ENCODE measurements at places on chromosomes 11 and 22. TPM values are rescaled to one million over a fixed set of nuclear protein-coding genes. Genes with fewer than 3 reads are reported as not detected.

- DNase-seq = no peak
- H3K36me3 ChIP-seq = no peaks in the 10 kb centered on the region
- H3K4me1 ChIP-seq = no peaks in the 10 kb centered on the region
- H3K27ac ChIP-seq = no peak overlapping the region
Measured at GRCh38 chr22:43428005-43428485, 16.2 kb downstream of the MPPED1 start.

- H3K4me1 ChIP-seq = peaks cover 23% of the 10 kb centered on the region
- no peak overlapping the region for H3K27ac ChIP-seq
- H3K4me3 ChIP-seq = no peak overlapping the region
- no peaks in the 10 kb centered on the region for H3K27me3 ChIP-seq
Measured at GRCh38 chr11:117859488-117860112, 16.9 kb downstream of the FXYD6 start.

DNA sequence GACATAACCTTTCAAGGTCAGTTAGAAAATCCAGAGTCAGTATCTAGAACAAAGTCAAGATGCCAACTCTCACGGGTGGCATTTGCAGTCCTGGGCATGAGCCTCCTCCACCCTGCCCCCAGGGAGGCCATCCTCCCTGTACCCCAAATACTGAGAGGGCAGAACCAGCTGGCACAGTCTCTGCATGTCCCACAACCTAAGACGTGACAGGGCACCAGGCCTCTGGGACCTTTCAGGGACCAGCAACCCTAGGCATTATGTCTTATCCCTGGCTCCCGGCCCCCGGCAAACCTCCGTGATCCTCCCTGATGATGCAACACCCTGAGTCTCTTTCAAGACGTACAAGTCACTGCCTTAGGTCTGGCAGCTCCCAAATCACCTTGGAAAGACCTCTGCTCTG is 2.0 kb downstream of the MB start:
- H3K36me3 ChIP-seq = no peaks in the 10 kb centered on the region
- no peak overlapping the region for H3K27ac ChIP-seq
- H3K4me3 ChIP-seq = no peak overlapping the region
- no peaks in the 10 kb centered on the region for H3K27me3 ChIP-seq
- peaks cover 18% of the 10 kb centered on the region for H3K4me1 ChIP-seq
- no peak for DNase-seq

DNA sequence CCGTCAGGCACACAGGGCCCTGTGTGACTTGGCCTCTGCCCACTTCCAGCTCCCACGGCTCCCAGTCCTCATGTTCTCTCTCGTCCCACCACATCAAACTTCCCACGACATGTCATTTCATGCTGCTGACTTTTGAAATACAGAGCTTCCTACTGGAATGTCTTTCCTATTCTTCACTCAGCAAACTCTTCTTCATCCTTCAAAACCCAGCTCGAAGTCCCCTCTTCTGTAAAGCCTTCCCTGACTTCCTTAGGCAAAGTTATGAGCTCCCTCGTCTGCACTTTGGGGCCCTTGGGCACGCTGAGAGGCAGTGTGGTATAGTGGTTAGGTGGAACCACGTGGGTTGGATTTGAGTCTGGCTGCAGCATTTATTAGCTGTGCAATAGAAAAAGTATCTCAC is 37.8 kb upstream of the EIF3D start:
- H3K4me3 ChIP-seq = no peak overlapping the region
- DNase-seq = no peak
- no peaks in the 10 kb centered on the region for H3K4me1 ChIP-seq
- no peak overlapping the region for H3K27ac ChIP-seq
- no peaks in the 10 kb centered on the region for H3K36me3 ChIP-seq
- peaks cover 8% of the 10 kb centered on the region for H3K27me3 ChIP-seq

DNA sequence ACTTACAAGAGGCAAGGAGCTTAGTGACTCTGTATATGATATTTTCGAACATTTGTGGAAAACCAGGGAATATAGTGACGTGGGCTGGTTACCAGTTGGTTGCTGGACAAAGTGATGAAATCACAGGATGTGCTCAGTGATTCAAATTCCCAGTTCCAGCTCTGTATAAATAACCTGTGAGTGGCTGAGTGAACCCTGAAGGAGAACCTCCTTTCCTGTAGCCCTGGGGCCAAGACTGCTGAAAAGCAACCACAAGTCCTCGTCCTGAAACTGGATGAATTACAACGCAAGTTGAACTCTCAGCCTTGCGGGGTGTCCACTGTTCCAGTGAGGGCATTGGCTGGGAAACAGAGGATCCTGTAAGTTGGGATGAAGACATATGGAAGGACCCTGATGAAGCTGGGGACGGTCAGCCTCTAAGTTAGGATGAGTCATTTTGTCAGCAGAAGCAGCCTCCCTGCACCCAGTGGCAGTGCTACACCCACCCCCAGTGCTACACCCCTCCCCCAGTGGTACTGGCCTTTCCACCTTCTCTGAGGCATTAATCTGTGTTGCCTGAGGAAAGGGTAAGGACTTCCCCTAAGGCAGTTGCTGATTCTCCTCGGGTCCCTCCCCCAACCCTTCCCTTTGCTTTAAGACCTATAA is 22.0 kb upstream of the CD81 start:
- no peaks in the 10 kb centered on the region for H3K27me3 ChIP-seq
- H3K36me3 ChIP-seq = no peaks in the 10 kb centered on the region
- no peaks in the 10 kb centered on the region for H3K4me1 ChIP-seq

The CEP126 gene
- 6.6 TPM for total RNA-seq

The OR4P4 gene
- not detected for total RNA-seq

The DEUP1 gene
- not detected for total RNA-seq

The P2RY6 gene
- total RNA-seq = 2.3 TPM

DNA sequence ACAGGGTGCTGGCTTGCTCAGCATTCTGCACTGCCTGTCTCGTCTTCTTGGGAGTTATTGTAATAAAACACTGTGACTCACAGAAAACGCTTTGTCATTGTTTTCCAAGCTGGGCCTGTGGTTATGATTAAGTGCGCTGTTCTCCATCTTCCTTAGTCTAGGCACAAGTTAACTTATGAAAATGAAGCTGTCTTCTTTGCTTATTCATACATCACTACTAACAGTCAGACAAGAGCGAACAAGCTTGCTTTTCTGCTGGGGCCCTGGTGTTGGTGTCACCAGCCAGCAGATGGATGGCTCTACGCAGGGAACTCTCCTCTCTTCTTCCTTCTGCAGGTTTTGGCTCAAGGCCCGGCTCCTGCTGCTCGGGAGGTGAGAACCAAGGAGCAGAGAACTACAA is 380.1 kb upstream of the SYN3 start:
- peak overlapping the region; percentile 12 for H3K27ac ChIP-seq
- no peak overlapping the region for H3K4me3 ChIP-seq
- H3K27me3 ChIP-seq = no peaks in the 10 kb centered on the region
- H3K36me3 ChIP-seq = no peaks in the 10 kb centered on the region

DNA sequence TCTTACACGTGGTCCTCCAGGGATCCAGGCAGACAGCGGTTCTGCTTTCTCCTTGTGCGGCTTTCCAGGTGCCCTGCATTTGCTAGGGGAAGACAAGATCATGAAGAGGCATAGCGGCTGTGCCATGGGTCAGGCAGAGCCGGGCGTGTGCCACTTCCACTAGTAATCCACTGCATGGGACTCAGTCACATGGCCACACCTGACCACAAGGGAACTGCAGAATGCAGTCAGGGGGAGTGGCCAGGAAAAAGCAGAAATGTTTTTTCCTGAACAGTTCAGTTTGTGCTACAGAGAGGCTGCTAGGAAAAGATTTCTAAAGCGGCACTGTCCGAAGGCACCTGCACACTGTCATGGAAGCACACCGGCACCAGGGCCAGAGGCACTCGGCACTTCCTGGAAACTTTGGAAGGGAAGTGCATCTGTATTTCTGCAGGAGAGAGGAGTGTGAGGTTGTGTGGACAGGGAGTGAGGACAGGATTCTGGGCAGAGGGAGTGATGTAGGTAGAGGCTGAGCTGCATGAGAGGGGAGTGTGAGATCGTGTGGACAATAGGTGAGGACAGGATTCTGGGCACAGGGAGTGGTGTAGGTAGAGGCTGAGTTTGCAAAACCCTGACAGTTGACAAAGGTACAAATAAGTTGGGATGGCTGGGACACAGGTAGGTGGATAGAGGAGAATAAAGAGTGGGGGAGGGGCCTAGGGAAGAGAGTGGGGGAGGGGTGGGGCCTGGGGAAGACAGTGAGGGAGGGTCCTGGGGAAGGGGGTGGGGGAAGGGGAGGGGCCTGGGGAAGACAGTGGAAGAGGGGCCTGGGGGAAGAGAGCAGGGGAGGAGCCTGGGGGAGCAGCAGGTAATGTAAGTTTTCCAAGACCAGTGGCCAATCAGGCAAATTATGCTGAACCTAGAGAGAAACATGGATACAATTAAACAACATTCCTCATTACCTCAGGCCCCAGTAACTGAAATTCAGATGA is 1436.3 kb downstream of the TBC1D22A start:
- no peaks in the 10 kb centered on the region for H3K36me3 ChIP-seq
- DNase-seq = peak; percentile 45
- H3K27ac ChIP-seq = no peak overlapping the region

GRCh38 chr11:113553235-113553634 is 78.0 kb upstream of the DRD2 start:
- no peak for DNase-seq
- H3K27me3 ChIP-seq = no peaks in the 10 kb centered on the region
- no peak overlapping the region for H3K4me3 ChIP-seq
- no peaks in the 10 kb centered on the region for H3K36me3 ChIP-seq
- H3K4me1 ChIP-seq = peaks cover 21% of the 10 kb centered on the region
- H3K27ac ChIP-seq = no peak overlapping the region

DNA sequence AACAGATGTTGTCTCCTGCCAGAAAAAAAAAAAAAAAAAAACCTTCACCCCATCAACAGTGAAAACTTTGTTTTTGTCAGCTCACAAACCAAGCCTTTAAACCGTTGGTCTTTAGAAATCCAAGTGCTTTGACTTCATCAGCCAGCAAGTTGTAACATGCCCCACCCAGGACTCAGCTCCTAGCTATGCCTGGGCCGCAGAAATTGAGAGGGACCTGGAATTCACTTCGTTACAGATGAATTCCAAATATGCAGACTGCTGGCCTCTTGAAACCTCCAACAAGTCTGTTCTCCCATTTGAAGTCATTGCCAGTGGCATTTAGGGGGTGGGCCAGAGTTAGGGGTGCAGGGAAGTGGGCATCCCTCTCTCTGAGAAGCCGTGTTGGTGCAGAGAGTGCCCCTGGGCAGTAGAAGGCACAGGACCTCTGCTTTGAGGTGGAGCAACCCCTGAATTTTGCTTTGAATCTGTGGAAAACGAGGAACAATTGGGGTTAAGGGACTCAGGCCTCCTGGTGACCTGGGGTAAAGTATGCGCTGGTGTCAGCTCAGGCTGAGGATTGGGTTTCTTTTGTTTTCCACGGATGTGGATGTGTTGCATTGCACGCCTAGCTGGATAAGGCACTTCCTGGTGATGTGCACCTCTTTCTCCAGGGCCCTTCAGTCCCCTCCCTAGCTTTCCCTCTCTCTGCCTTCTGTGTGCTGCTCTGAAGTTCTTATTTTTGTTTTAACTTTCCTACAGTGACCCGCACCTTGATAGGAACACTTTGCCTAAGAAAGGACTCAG is 109.5 kb downstream of the DBX1 start:
- H3K27ac ChIP-seq = peak overlapping the region; percentile 18
- H3K4me1 ChIP-seq = peaks cover 20% of the 10 kb centered on the region
- no peak for DNase-seq
- H3K4me3 ChIP-seq = no peak overlapping the region
- H3K27me3 ChIP-seq = no peaks in the 10 kb centered on the region

DNA sequence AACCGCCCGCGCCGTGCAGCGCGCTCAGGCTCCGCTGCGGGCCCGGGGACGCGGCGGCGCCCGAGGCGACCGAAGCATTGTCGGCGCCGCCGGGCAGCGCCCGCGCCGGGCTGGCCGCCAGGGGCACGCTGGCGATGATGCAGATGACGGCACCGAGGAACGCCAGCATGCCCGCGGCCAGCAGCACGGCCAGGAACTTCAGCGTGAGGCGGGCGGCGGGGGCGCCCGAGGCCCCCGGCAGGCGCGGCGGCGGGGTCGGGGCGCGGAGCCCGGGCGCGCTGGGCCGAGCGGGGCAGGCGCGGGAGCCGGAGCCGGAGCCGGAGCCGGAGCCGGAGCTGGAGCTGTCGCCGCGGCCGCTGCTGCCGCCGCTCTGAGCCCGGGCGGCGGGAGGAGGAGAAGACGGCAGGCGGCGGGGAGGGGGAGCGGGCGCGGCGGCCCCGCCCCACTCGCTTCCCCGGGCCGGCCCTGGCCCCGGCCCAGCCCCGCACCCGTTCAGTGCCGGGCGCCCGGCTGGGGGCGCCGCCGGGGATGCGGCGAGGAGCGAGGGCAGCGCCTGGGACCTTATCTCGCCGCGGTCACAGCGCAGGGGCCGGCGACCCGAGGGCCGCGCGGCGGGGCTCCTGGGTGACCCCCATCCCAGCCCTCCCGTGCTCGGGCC is at the start of gene NPTXR:
Gene NPTXR, minus strand, starts transcription at position 372 of the 658 bp plus-strand sequence.
- H3K36me3 ChIP-seq = no peaks in the 10 kb centered on the region
- H3K27me3 ChIP-seq = no peaks in the 10 kb centered on the region
- DNase-seq = no peak
- peak within 1 kb of the TSS; percentile 83 for H3K27ac ChIP-seq
- peaks cover 10% of the 10 kb centered on the region for H3K4me1 ChIP-seq

DNA sequence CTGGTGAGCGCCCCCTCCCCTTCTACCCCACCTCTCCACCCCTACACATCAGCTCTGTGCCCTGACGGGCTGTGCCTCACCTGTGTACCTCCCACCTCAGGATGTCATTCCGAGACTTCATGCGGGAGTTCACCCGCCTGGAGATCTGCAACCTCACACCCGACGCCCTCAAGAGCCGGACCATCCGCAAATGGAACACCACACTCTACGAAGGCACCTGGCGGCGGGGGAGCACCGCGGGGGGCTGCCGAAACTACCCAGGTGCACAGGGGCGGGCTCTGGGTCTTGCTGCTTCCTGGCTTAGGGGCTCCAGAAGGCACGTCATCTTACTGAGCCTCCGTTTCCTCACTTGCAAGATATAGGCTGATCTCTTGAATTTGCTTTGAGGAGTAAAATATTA is 6.8 kb downstream of the CAPN1 start:
- H3K27me3 ChIP-seq = no peaks in the 10 kb centered on the region
- peaks cover 9% of the 10 kb centered on the region for H3K4me1 ChIP-seq
- DNase-seq = no peak
- no peak overlapping the region for H3K27ac ChIP-seq

DNA sequence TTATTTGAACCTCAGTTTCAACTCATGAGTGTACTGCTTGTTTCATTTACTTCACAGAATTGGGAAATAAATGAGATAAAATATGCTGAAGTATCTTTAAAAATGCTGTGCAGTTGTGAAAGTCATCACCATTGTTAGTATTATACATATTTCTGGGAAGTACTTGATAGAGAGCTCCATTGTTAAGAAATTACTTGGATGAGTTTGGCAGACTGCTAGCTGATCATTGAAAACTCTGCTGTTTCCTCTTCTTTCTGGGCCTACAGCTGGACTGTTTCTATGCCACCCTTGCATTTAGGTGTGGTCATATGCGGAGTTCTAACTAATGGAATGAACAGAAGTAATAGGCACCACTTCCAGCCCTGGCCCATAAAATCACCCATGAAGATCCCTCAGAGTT is 10.0 kb downstream of the SIK2 start:
- no peaks in the 10 kb centered on the region for H3K27me3 ChIP-seq
- H3K4me1 ChIP-seq = peaks cover 16% of the 10 kb centered on the region
- H3K36me3 ChIP-seq = no peaks in the 10 kb centered on the region
- no peak for DNase-seq
